ENCODE measurements at places on chromosomes 5 and 9.

DNA sequence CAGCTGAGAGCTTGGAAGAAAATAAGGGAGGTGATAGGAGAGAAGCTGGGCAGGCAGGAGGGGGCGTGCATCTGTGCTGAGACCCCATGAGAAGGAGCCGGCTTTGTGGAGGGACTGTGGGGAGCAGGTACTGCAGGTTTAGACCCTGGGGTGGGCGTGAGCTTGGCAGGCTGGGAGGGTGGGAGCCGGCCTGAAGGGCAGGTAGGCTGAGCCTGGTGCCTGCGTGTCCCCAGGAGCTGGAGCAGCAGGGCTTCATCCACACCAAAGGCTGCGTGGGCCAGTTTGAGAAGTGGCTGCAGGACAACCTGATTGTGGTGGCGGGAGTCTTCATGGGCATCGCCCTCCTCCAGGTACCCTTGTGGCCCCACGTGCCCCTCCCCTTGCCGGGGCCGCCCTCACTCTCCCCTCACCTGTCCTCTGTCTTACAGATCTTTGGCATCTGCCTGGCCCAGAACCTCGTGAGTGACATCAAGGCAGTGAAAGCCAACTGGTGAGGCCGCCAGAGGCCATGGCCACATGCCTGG, 9.2 kb downstream of the TSPAN17 start:
- no peak for DNase-seq

DNA sequence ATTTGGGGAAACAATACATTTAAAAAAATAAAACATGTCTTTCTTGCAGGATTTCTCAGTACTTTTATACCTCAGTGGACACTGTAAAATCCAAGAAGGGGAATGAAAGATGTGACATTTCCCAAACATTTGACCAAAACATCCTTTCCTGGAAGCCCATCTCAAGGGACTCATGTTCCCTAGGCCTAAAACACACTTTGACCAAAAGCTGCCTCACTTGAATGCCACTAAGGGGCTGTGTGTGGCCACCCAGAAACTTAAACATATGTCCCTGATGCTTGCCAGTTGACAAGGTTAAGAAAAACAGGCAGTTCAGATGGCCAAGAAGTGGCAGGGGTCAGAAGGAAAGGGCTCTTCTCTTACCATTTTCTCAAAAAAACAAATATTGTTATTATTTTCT, 73.6 kb downstream of the EPB41L4B start:
- no peak for DNase-seq

DNA sequence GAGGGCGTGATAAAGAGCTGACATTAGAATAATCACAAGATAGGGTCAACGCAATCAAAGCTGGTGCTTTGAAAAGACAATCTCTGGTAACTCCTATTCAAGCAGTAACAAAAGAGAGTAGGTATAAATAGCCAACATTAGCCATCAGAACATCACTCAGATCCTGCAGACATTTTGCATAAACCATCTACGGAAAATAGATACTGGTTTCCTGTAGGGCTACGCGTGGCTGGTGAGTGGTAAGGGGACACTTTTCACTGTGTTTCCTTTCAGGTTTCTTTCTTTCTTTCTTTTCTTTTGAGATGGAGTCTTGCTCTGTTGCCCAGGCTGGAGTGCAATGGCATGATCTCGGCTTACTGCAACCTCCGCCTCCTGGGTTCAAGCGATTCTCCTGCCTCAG, 22.3 kb downstream of the TTF1 start:
- no peak for DNase-seq

- no peak for DNase-seq
Measured at GRCh38 chr9:111621895-111622480, 9.1 kb upstream of the DNAJC25 start.

DNA sequence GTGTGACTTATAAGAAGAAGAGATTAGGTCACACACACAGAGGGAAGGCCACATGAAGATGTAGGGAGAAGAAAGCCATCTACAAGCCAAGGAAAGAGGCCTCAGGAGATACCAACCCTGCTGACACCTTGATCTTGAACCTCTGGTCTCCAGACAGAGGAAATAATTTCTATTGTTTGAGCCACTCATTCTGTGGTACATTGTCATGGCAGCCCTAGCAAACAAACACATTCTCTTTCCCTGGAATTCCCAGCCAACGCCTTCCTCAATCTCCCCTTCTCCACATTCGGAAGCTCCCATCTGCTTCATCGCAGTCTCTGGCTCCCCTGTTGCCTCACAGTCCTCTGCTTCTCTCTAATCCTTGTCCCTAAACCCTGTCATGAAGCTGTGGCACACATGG, 16.7 kb downstream of the PTGS1 start:
- peak; percentile 35 for DNase-seq

DNA sequence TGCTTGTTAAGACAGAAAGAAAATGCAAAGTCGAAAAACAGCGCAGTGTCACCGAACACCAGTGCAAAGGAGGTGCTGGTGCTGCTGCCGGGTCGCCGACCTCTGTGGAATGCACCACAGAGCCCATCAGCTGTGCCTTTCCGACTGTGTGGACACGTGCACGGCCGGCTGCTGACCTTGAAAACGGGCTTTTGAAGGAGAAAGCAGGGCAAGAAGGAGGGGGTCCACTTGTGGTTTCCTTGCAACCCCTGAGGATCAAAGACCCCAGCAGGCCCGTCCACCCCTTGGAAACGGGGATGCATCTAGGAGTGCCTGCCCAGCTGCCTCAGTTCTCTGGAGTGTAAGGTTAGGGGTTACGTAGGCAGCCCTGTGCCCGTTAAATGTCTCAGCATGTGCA, 6.2 kb upstream of the OLFM1 start:
- no peak for DNase-seq

DNA sequence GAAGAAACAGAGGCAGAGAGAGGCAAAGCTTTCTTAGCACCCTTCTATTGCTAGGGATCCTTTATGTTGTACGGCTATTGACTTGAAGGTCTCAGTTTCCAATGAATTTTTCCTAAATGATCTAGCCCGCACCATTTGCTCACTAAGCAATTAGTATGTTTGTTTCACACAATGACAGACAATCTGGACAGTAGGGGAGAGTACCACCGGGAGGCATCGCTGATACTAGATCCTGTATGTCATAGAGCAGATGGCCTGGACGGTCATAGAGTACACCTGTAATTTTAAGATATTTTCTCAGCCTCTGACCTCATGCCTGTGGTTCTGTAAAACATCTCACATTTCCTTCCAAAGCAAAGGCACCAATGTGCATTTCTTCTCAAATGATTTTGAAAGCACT, 194.3 kb downstream of the TLE4 start:
- no peak for DNase-seq

- no peak for DNase-seq
Measured at GRCh38 chr5:159850160-159850559, 66.1 kb upstream of the ADRA1B start.

DNA sequence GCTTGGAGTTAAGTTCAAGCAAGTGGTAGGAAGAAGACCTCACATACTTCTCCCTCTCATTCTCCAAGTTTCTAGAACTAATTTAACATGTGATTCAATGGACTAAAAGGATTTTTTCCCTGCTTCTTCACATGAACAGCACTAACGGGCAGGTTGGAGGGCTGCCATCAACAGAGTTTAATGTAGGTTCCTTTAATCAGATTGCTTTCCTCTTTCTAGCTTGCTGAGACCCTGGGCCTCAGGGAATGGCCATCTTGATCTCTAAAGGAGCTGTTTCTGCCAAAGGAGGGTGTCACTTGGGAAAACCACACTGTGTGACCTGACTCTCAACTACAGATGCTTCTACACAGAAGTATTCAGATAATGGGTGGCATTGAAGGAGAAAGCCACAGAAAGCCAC, 223.3 kb downstream of the PIK3R1 start:
- no peak for DNase-seq

GRCh38 chr9:113519426-113520108, 56.0 kb downstream of the RGS3 start:
- no peak for DNase-seq

DNA sequence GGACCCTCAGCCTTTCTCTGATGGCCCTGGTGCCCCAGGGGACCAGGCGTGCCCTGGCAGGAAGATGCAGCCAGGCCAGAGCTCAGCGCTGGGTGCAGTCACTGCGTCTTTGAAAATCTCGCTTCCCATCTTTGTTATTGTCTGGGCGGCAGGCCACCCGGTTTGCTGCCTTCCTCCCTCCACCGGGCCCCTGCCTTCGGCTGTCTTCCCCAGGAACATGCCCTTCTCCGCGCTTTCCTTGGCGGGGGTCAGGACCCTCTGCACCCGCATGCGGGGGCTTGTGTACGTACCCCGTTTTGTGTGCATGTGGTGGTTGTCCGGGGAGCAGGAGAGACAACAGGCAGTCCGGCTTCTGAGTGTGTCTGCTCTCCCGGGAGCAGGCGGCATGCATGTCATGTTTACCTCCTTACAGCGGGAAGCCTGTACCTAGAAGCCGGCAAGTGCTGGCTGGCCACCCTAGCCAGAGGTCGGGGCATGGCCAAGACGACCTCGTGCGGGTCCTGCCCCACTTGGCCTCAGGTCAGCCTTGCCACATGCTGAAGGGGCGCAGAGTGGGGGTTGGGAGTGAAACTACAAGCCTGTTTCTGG, 49.5 kb downstream of the DAB2IP start:
- DNase-seq, result no peak

DNA sequence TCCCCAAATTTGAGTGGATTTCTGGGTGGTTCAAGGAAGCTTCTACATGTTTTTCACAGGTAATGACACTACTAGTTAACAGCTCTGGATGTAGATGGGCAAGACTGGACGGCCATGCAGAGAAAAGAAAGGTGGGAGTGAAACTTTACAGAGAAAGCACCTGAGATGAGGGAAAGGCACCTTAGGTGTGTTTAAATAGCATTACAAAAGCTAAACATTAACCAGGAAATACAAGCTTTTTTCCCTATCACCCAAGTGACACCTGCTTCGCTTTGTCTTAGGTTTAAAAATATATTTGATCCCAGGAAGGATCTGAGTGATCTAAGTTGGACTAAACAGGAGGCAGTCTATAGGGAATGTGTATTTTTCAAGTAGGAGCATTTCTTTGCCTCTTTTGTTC, 8.3 kb downstream of the C9orf152 start:
- DNase-seq, result no peak

- DNase-seq, result no peak
Measured at GRCh38 chr5:63401436-63402046, 560.7 kb downstream of the HTR1A start.

- no peak for DNase-seq
Measured at GRCh38 chr9:14323985-14324650, 10.2 kb upstream of the NFIB start.

All from coronary artery (tissue), 2 donors.